Activated CD4-positive, CD25-positive, alpha-beta regulatory T cell (primary cell): ENCODE measurements at places on chromosomes 7 and 10.

DNA sequence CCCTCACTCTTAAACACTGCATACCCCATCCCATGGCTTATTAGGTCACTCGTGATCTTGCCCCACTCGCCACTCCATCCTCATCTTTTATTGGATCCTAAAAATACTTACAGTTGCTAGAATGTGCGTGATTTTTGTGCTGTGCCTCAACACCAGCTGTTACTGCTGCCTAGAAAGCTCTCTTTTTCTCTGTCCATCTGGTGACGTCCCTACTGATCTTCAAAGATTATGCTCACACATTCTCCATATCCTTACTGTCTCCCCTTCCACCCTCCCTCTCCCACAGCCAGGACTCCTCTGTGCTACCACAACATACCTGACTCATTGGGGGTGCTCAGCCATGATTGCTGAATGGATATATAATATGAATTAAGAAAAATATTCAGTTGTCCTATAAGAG, 42.0 kb downstream of the CDK6 start:
- no peak for DNase-seq

DNA sequence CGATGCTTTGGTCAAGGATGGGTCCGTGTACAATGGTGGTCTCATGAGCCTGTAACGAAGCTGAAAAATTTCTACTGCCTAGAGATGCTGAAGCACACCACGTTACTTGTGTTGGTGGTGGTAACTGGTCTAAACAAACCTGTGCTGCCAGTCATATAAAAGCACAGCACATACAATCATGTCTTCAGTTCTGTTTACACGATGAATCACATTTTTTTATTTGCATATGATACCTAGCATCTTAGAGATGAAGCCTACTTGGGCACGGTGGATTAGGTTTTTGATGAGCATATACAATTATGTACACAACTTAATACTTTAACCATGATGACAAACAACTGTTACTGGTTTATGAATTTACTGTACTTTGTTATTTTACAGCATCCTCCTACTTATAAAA, 201.0 kb downstream of the ZMYND11 start:
- DNase-seq, result no peak

DNA sequence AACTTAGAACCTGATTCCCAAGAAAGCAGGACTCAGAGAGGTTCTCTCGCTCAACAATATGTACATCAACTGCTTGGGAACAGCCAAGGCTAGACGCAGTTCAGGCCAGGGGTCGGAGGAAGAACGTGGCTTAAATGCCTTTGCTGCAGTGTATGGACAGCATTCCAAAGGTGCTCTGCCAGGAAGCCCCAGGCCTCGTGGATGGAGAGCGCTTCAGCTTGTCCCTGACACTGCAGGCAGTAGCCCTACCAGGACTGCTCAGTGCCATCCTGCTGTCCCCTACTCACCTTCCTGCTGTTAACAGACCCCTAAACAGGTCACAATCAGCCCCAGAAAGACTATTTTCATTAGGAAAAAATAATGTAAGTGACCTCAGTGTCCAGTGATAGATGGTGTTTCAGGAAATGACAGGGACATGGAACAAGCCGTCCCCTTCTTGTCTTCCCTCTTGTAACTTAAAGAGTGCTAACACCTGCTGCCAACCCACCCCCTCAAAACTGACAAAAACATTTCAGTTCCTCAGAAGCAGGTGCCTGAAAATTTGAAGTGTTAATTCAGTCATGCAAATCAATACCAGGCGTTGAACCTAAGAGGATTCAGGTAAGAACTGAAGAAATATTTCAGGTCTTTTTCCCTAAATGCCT, 16.5 kb downstream of the CREB3L2 start:
- DNase-seq, result no peak

- no peak for DNase-seq
Measured at GRCh38 chr10:109403551-109403950, 519.8 kb downstream of the XPNPEP1 start.
